ENCODE measurements at places on chromosomes 6 and 20.

GRCh38 chr6:129889580-129889979 lies 28.5 kb upstream of the TMEM244 start:
- DNase-seq = no peak

DNA sequence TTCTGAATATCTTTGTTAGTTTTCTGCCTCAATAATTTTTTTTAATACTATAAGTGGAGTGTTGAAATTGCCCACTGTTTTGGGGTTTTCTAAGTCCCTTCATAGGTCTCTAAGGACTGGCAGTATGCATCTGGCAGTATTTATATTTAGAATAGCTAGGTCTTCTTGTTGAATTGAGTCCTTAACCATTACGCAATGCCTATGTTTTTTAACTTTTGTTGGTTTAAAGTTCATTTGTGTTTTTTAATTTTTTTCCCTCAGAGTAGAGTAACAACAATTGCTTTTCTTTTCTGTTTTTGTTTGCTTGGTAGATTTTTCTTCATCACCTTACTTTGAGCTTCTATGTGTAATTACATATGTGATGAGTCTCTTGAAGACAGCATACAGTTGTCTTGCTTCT lies 375.9 kb upstream of the EYS start:
- DNase-seq = no peak

DNA sequence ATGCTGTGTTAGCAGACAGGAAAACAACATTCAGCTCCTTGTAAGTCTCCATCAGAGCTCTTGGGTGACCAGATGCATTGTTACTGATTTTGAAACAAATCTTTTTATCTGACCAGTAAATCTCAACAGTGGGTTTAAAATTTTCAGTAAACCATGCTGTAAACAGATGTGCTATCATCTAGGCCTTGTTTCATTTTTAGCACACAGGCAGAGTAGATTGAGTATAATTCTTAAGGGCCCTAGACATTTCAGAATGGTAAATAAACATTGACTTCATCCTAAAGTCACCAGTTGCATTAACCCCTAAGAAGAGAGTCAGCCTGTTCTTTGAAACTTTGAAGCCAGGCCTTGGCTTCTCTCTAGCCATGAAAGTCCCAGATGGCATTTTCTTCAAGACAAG lies 237.2 kb upstream of the BMP2 start:
- DNase-seq = no peak

DNA sequence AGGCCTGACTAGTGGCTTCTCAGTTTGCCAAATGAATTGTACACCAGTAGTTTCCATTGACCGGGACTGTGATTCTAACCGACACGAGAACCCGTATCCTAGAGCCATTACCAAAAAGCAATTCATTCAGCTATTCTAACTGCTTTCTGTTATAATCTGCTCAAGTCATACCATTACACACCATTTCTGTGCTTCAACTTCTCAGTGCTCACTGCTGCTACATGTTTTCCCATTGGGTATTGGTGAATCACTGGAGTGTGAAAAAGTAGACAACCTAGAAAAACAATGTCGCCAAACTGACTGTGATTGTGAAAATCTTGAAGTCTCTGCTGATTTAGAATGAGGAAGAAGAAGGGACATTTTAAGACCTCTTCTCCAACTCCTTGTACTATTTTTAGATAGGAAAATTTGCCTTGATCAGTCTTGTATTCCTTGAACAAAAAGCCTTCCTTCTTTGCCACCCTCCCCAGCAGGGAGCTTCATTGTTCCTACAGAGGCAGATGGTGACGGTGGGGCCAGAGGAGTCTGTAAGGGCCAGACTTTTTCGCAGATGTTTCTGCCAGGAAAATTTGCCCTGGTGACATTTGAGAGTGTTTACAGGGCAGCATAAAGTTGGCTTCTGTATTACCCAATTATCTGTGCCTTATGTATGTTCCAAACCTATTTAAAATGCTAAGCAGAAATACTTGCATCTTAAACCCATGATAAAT lies 31.7 kb upstream of the MAP3K4 start:
- DNase-seq = no peak

GRCh38 chr20:24289737-24290481 lies 179.5 kb upstream of the SYNDIG1 start:
- peak; percentile 33 for DNase-seq

- peak; percentile 85 for DNase-seq
Measured at GRCh38 chr6:13908955-13909381, 15.8 kb upstream of the RNF182 start.
